ENCODE measurements at places on chromosomes 4 and X. TPM values are rescaled to one million over a fixed set of nuclear protein-coding genes. Genes with fewer than 3 reads are reported as not detected.
A peak's percentile ranks its signal among the peaks of the same experiment; 100 is the strongest.

- H3K27ac ChIP-seq, result no peak overlapping the region
- no peaks in the 10 kb centered on the region for H3K36me3 ChIP-seq
- no peaks in the 10 kb centered on the region for H3K27me3 ChIP-seq
- no peak overlapping the region for H3K4me3 ChIP-seq
- no peak for DNase-seq
- H3K4me1 ChIP-seq, result no peaks in the 10 kb centered on the region
Measured at GRCh38 chr4:84672177-84672576, 89.2 kb downstream of the CDS1 start.

DNA sequence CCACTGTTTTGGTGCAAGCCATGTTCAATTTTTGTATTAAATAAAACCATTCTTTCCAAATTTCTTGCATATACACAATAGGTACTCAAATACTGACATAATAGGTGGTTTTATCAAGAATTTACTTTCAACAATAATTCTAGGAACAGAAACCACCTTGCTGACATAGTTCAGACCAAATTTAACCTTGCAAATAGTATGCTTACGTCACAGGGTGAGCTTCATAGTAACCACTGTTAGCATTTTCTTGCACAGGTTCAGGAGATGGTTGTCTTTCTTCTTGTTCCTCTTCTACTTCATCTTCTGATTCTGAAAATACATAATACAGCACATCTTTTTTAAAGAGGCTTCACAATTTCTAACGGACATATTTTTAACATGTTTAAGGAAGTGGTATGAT, 17.6 kb downstream of the G3BP2 start:
- H3K4me3 ChIP-seq, result no peak overlapping the region
- peak; percentile 80 for DNase-seq
- H3K27me3 ChIP-seq, result no peaks in the 10 kb centered on the region
- H3K4me1 ChIP-seq, result peaks cover 36% of the 10 kb centered on the region
- no peak overlapping the region for H3K27ac ChIP-seq
- peaks cover 61% of the 10 kb centered on the region for H3K36me3 ChIP-seq

GRCh38 chrX:11189097-11189496, 78.0 kb downstream of the HCCS start:
- DNase-seq, result no peak
- H3K36me3 ChIP-seq, result no peaks in the 10 kb centered on the region
- H3K27me3 ChIP-seq, result no peaks in the 10 kb centered on the region
- no peak overlapping the region for H3K27ac ChIP-seq

GRCh38 chr4:42588909-42589308, 68.0 kb downstream of the ATP8A1 start:
- no peak overlapping the region for H3K4me3 ChIP-seq
- no peak overlapping the region for H3K27ac ChIP-seq
- no peaks in the 10 kb centered on the region for H3K4me1 ChIP-seq

DNA sequence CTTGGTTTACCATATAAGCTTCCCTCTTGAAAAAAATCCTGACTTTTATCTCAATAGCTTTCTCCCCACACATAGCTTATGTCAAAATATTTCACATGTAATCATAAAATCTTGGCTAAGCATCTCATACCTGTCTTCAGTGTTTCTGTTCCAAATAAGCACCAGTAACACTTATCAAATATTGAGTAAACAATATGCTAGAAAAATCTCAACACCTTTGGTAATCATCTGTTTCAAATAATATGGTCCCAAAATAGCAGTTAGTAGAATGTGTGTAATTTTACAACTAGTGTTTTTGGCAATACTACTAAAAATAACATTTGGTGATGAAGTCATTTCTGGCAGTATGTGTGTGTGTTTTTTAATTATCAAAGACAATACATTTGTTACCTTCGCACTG, 2138.2 kb downstream of the PCDH7 start:
- DNase-seq, result no peak
- no peaks in the 10 kb centered on the region for H3K27me3 ChIP-seq

DNA sequence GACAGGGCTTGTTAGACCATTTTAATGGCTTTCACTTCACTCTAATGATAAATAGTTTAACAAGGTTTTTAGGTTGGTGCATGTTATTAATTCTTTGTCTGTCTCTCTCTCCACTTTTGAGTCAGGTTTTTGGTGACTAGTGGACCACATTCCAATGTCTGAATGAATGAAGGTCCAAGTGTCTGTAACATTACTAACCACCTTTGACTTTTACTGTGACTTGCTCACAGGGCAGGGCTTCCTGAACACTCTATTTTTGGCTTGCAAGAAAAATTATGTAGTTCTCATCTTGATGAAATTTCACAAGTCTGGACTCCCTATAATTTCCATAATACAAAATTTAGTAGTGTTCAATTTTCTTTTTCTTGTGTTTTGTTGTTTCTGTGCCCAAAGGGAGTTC, 78.9 kb upstream of the BMPR1B start:
- H3K27ac ChIP-seq, result no peak overlapping the region
- no peaks in the 10 kb centered on the region for H3K4me1 ChIP-seq
- DNase-seq, result no peak
- no peaks in the 10 kb centered on the region for H3K36me3 ChIP-seq
- no peaks in the 10 kb centered on the region for H3K27me3 ChIP-seq

DNA sequence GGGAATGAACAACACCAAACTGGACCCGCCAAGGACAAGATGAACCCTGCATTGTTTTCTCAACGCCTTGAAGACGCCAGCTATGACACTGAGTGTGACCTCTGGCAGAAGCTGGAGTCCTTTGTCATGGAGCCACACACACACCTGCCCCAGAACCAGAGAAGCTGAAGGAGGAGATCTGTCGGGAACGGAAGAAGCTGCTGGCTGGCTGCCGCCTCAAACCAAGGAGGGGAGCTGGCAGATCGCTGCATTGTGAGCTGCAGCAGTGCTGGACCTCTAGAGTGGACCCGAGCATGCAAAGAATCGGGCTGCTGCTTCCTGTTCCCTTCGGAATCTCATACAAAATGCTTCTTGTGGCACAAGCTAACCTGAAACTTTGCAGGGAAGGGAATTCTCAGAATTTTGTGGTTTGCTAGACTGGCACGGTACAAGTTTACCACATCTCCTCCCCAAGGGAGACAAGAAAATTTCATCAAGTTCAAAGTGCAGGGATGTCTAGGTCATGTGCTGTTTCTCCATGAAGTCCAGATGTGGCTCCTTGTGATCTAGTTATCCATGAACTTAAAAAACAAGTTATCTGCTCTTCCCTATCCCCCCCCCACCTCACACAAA, 23.4 kb upstream of the GLRB start:
- H3K4me1 ChIP-seq, result no peaks in the 10 kb centered on the region
- H3K27ac ChIP-seq, result no peak overlapping the region
- H3K27me3 ChIP-seq, result no peaks in the 10 kb centered on the region
- DNase-seq, result no peak

- H3K4me1 ChIP-seq, result no peaks in the 10 kb centered on the region
- H3K27me3 ChIP-seq, result no peaks in the 10 kb centered on the region
- no peak overlapping the region for H3K27ac ChIP-seq
- H3K4me3 ChIP-seq, result no peak overlapping the region
- no peak for DNase-seq
Measured at GRCh38 chr4:4490816-4491215, 51.0 kb downstream of the STX18 start.

DNA sequence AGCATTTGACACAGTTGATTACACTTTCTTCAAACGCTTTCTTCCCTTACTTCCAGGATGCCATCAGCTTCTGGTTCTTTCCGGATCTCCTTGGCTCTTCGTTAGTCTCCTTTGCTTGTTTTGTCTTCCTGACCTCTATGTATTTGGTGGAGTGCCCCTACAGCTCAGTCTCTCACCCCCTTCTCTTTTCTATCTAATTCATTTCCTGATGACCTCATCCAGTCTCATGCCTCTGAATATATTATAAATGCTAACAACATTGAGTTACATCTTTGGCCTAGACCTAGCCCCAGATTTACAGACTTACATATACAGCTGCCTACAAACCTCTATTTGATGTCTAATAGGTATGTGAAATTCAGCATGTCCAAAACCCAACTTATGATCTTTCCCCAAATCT, 16.5 kb upstream of the LEF1 start:
- H3K36me3 ChIP-seq, result no peaks in the 10 kb centered on the region
- no peak for DNase-seq
- no peaks in the 10 kb centered on the region for H3K4me1 ChIP-seq
- H3K4me3 ChIP-seq, result no peak overlapping the region

DNA sequence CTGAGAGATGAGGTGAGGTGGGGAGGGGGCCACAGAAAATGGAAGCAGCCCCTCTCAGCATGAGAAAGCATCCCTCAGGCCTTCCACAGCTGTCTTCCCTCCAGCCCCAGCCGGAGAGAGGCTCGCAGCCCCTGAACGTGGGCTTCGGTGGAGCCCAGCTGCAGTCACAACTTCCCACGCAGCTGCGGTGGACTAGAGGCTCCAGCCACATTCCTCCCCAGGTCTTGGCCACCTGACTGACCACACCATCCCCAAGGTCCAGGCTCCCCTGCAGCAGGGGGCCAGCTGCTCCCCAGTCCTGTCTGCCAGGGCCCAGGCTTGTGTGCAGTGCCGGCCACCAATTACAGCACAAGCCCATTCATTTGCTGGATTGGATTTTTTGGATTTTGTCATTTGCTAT, 212.3 kb upstream of the BCOR start:
- no peaks in the 10 kb centered on the region for H3K27me3 ChIP-seq
- H3K4me1 ChIP-seq, result no peaks in the 10 kb centered on the region
- no peaks in the 10 kb centered on the region for H3K36me3 ChIP-seq
- DNase-seq, result no peak

DNA sequence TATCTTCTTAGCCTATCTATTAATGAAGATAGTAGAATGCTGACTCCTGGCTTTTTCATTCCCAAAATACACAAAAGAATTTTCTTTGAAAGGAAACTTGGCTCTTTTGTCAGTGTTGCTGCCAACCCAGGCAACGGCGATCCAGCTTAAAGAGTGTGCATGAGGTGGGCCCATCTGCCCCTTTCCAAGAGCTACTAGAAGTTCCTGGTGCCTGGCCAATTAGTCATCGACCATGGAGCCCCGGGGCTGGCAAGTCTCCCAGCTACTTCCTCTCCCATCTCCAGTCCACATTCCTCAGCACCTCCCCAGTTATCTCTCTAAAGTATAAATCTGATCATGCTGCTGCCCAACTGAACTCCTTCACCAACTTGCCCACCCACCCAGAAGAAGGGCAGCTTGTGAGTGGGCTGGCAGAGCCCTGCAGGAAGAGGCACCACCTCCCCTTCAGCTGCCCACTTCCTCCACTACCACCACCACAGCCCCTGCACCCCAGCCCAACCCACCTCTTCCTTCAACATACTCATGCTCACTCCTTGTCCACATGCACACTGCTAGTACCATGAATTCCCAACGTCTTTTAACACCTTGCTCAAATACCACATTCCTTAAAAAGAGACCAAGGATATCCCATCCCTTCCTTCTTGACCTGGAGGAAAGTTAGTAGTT, 158.2 kb upstream of the MAP3K15 start:
- no peaks in the 10 kb centered on the region for H3K36me3 ChIP-seq
- H3K27ac ChIP-seq, result no peak overlapping the region
- no peak for DNase-seq
- H3K27me3 ChIP-seq, result no peaks in the 10 kb centered on the region

GRCh38 chr4:170529748-170530722, 440.3 kb upstream of the AADAT start:
- no peaks in the 10 kb centered on the region for H3K36me3 ChIP-seq
- no peaks in the 10 kb centered on the region for H3K27me3 ChIP-seq
- DNase-seq, result no peak

GJB1 gene
- total RNA-seq, result not detected

FGFBP2 gene
- total RNA-seq, result 3.5 TPM
